ENCODE measurements at places on chromosomes 12 and 14.

- no peak for DNase-seq
Observed at GRCh38 chr14:75437201-75438143, 9.7 kb downstream of the JDP2 start.

GRCh38 chr14:24911324-24912109 lies 138.4 kb downstream of the STXBP6 start:
- DNase-seq: peak; percentile 82

DNA sequence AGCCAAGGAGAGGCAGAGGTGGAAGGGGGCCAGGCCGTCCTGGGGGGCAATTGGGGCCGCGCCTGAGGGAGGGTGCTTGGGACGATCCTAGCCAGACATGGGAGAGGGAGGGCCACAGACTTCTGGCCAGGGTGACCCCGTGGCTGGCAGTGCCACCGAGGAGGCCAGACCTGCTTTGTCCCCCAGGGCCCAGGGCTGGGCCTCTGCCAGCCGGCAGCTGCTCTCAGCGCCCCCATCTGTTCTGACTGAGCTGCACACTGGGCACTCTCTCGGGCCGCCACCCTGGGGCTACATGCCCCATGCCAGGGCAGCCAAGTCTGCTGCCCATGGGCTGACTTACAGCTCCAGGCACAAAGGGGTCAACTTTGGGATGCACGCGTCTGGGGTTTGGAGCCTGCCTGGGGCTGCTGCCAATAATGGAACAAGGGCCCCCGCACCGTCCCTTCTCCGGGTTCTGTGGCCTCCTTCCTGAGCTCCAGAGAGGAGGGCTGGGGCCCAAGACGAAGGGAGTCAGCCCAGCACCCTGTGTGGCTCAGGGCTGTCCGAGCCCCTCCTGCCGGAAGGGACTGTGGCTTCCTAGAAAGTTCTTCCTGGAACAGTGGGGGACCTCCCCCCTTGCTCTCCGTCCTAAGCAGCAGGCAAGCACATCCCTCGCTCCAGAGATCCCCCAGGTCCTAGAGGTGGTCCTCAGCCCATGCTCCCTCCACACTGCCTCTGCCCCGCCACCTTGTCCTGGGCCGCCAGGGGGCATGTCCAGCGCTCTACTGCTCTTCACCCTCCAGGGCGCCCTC lies 1.1 kb downstream of the ADSS1 start:
- no peak for DNase-seq

DNA sequence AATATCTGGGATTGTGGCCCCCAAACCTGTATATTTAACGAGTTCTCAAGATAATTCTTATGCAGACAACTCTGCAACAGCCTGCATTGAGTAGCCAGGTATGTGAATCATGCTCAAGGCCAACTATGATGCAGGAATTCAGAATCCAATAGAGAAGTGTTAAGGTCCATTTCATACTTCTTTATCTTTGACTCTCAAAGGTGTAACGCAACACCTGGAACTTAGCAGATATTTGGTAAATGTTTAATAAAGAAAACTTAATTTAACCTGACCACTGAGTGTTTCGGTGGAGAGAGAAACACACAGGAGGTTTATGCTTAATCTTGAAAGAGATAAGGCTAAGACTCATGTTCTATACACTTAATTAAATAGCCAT lies 156.5 kb upstream of the PLEKHG7 start:
- no peak for DNase-seq

DNA sequence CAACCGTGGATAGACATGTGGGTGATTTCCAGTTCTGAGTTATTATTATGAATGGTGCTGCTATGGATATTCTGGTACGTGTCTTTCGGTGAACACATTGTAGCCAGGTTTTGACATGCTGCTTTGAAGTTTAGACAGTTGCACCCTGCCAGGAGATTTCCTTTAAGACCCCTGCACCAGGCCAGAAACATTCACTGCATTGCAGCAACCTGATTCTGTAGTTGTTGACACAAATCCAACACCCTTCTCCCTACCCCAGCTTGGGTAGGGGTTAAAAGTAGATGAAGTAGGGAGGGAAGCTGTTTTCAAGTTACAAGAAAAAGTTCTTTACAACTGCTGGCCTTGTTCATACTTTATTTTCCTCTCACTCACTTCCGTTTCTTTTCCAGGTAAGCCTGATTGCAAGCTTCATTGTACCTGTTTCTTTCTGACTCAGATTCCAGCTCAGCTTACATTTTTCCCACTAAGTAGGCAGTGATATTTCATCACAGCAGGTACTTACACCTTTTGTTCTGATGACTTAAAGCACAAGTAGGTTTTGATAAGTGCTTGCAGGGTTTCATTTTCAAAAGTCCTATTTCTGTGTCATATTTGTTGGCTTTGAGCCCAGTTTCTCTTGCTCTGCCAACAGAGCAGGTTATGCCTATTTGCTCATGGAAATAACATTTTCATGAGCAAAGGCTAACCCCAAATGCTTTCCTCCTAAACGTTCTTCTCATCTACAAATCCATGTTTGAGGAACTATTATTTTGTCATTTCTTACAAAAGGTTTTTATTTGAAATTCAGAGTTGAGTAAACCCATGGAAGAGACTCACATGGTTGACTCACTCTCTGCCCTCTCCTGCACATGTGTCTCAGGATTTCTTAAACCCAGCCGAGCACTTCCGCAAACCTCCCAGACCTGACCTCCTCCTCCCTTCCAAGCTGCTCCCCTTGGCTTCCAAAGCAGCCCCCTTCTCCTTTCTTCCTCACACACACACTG lies 12.1 kb upstream of the LTA4H start:
- no peak for DNase-seq

- DNase-seq: no peak
Observed at GRCh38 chr12:4506430-4506829, 32.3 kb upstream of the RAD51AP1 start.

- DNase-seq: no peak
Observed at GRCh38 chr14:61438497-61438859, 117.1 kb downstream of the PRKCH start.

DNA sequence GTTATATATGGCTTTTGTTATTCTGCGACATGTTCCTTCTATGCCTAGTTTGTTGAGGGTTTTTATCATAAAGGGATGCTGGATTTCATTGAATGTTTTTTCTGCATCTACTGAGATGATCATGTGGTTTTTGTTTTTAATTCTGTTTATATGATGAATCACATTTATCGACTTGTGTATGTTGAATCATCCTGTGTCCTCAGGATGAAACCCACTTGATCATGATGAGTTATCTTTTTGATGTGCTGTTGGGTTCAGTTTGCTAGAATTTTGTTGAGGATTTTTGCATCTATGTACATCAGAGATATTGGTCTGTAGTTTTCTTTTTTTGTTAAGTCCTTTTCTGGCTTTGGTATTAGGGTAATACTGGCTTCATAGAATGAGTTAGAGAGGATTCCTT lies 291.2 kb downstream of the AKAP6 start:
- DNase-seq: no peak

DNA sequence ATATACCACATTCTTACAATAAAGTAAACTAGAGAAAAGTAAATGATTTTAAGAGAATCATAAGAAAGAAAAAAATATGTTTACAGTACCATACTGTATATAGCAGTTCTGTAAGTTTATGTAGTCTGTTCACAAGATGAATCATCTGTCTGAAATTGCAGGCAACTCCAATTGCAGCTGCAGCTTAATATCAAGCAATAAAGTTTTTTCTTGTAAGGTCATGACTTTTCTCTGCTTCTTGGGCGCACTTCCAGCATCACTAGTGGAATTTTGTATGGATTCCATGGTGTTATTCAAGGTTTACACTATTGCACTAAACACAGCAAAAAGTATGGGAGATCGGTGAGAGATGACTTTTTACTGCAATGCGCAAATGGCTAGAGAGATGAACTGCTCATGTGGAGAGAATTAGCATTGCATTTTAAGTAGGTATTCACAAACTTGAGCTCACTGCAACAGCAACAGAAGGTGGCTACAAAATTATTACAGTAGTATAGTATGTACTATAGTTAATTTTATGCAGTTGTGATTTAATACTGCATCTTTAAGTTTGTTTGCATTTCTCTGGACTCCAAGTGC lies 445.4 kb upstream of the OR4E1 start:
- no peak for DNase-seq

- DNase-seq: peak; percentile 67
Observed at GRCh38 chr12:123457980-123458779, at the start of gene SNRNP35. SNRNP35 (plus strand) TSS chr12:123458139; CDS start chr12:123465541, 7,402 bp downstream.

- DNase-seq: no peak
Observed at GRCh38 chr12:96828169-96828789, 78.8 kb upstream of the NEDD1 start.

GRCh38 chr12:65740506-65740872 lies 83.8 kb upstream of the HMGA2 start:
- no peak for DNase-seq

- DNase-seq: no peak
Observed at GRCh38 chr12:53478865-53479264, 20.4 kb downstream of the MAP3K12 start.

DNA sequence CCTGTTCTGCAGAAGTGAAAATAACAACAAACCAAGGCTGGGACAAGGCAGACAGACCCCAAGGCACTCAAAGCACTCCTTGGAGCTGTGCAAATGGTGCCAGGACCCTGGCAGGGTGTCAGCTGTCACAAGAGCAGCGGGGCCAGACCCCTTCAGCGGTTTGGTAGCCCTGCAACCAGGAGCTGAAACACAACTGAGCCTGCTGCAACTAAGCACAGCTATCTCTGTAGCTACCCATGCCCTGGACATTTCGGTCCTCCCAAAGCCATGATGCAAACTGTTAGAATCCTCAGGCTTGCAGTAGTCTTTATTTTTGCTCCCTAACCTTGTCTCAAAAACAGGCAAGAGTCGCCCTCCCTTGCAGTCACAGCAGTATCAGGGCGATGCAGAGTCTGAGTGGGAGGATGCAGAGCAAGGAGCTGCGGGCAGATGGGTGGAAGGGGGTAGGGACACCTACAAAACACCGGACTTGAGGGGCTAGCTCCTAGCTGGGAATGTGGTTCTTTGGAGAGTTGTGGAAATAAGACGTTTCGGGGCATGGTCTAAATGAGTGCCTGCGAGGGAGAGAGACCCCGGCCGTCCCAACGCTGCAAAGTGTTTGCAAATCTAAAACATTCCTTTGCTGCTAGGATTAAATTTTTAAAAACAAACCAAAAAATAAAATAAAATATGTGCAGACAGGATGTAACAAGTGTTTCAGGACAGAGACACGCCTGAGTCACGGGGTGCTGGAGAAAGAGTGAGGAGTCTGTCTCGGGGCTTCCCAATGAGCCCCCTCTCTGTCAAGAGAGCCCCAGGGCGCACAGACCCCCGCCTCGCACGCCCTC lies 1.0 kb downstream of the NUAK1 start:
- DNase-seq: no peak

DNA sequence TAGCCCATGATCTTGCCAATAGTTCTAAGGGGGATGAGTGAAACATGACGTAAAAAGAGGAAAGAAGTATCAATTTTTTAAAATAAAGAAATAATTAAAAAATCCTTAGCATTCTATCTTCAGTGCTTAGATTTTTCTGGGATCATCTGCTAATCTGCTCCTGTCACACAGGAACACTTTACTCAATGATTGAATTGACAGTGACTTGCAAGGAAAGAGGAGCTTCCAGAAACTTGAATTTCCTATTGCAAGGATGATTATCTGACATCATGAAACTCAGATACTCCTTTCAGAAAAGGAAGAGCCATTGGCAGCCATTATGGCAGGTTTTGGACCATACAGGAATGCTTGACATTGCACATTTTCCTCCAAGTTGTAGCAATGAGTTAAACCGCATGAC lies 41.4 kb upstream of the PTPRO start:
- DNase-seq: no peak

DNA sequence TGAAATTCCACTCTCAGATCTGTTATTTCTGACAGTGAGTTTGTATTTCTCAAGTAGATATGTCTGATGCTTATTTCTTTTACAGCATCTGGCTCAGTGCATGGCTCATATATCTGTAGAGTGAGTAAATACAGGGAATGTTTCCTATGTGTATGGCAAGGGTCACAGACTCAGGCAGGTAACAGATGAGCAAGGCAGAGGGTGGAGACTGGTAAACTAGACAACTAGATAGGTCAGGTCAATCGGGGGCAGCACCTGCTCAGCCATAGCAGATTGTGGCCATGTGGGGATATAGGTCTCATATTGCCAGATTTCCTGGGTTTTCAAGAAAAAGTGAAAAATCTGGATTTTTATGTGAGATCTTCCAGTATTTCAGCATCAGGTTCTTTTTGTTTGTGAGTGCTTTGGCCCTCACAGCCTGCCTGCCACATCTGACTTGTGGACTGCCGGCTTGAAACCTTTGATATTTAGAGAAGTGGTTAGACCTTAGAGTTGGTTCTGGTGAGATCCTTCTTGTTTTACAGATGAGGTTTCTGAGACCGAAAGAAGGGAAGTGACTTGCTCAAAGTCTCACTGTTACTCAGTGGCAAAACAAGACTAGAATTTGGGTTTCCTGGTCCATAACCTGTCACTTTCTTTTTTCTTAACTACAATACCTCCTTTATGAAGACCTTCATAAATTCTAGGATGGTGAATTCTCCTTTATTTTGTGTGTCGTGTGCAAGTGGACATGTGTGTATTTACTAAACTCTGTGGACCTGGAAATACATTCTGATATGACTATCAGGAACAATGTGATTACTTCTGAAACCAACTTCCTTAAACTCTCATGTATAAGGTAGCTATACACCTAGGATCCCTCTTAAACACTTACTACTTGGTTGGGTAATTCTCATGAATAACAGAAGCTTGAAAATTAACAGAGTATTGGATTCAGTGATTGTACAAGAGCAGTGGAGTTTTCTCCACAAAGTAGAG lies 34.4 kb downstream of the PROX2 start:
- no peak for DNase-seq

- no peak for DNase-seq
Observed at GRCh38 chr12:116971222-116971621, 60.5 kb downstream of the FBXW8 start.

GRCh38 chr14:73567358-73567757 lies 1.7 kb upstream of the ACOT2 start:
- no peak for DNase-seq

DNA sequence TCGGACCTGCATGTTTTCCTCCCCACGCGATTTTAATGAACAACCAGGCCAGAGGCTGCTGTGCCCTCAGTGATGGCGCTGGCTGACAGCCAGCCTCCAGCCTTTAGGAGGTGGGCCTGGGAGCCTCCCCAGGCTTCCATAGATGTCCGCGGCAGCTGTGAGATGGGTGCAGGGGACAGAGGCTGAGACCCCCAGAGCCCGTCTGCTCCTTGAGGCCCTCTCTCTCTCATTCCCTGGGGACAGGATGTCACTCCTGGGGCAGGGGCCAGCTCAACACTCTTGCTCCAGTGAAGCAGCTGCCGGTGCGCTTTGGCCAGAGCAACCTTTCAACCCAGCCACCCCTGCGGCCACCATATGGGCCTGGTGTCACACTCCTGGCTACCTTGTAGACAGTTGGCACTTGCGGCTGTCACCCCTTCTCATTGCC lies 24.8 kb downstream of the MVK start:
- DNase-seq: no peak

DNA sequence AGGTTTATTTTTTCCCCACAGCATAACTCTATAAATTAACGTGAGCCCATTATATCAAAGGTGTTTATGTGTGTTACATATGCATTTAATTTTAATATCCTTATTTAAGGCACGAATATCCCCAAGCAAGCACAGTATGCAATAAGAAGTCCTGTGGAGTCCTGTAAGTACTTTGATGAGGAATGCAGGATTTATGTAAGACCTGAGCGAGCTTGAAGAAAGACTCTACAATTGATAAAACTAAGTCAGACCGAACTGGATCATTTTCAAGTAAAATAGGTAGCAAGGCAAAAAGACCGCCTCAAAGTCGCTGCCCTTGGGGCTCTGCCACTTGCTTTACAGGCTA lies 755 bp downstream of the SLC25A21 start:
- no peak for DNase-seq

GRCh38 chr12:121162384-121162783 lies 29.7 kb downstream of the P2RX7 start:
- DNase-seq: no peak

GRCh38 chr12:14249368-14249767 lies 116.1 kb upstream of the ATF7IP start:
- no peak for DNase-seq

Data from fibroblast of skin of left biceps (primary cell).